ENCODE measurements at places on chromosomes 11 and 22. TPM values are rescaled to one million over a fixed set of nuclear protein-coding genes. Genes with fewer than 3 reads are reported as not detected.

The RNF215 gene
- 16.9 TPM for total RNA-seq

DNA sequence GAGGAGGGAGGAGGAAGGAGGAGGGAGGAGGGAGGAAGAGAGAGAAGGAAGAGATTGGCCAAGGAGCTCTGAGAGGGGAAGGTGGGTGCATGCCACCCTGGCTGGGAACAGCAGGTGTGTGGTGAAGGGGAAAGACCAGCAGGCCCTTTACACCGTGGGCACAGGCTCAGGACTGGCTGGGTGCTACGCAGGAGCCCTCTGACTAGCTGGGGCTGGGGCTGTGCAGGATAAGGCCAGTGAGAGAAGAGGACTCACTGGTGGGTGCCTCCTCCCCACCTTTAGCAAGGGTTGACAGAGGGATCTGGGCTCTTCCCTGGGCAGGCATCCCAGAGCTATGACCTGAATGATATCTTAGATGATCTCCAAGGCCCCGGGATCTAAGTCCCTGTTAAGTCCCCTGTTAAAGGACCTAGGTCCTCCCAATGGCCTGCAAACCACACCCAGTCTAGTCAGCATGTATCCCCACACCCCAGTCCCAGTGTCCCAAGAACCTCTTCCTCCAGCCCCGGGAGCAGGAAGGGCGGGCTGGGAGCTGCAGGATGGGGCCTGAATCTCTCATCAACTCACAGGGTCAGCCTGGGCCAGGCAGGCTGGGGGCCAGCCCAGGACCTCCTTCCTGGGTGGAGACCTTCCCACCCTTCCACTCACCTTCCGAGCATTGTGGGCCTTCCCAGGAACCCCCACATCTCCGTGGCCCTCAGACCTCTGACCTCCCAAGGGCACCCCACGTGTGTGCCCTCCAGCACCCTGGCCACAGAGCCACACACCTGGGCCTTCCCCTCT lies 55.4 kb downstream of the CDKN1C start:
- no peak for DNase-seq

- DNase-seq = no peak
Observed at GRCh38 chr11:41954034-41954433, 494.6 kb upstream of the LRRC4C start.

DNA sequence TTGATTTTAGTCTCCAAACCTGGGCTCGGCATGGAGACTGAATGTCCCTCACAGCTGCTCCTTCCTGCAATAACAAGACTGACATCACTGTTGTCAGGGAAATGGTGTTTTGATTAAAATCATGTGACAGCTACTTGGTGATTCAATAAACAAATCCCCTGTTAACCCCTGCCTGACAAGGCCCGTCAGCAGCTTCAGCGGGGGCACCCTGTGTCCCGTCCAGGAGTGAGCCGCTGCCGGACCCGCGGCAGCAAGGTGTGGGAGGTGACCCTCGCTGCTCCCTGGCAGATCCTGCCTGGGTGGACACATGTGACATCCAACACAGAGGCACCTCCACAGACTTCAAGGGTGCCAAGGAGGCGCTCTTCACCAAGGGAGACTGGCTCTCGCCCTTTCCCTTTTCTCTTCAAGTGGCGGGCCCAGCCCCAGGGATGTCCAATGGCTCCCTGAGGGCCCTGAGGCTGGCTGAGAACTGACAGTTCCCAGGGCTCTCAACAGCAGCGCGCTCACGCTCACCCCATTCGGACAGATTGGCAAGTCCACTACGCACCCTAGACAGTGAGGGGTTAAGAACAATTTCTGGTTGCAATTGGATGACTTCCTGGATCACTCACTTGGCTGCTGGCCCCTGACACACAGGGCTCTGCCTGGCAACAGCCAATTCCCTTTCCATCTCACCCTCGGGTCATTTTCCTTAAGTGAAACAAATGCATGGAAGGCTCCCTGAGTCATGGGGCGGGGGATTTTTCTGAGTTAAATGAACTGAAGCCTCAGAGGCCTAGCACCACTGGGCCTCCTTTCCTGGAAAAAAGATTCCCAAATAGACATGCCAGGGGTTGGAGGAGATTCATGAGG lies 30.7 kb downstream of the PPP2R1B start:
- peak; percentile 81 for DNase-seq

The DGCR6 gene
- 6.7 TPM for total RNA-seq

The KCTD14 gene
- not detected for total RNA-seq

The TEX12 gene
- not detected for total RNA-seq

DNA sequence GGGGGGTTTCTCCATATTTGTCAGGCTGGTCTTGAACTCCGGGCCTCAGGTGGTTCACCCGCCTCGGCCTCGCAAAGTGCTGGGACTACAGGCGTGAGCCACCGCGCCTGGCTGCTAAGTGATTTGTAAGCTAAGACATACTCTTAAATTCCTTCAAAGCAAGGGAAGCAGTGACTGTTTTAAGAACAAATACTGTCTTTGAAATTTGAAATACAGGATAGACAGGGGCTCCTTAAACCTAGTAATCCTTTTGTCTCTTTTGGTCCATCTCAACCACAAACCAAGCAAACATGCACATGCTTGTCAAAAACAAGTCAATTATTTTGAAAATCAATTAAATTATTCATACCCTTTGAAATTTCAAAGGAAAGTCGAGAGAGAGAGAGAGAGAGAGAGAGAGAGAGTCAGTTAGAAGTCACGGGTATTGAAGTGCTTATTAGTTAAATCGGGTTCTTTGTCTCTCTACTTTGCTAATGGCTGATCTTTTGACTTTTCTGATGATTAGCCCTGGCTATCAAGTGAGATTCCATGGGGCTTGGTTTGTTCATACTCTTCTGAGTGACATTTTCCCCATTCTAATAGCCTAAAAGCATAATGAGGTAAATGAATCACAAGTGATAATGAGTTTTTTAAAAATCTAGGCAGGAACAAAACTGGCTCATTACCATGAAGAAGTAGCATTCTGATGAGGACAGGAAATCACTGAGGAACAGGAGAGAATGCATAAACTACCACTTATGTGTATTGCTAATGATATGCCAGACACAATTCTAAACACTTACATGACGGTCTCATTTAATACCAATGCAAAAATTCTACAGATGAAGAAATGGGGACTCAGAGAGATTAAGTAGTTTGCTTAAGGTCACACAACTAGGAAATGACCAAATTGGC lies 48.0 kb downstream of the MCHR1 start:
- DNase-seq = no peak

DNA sequence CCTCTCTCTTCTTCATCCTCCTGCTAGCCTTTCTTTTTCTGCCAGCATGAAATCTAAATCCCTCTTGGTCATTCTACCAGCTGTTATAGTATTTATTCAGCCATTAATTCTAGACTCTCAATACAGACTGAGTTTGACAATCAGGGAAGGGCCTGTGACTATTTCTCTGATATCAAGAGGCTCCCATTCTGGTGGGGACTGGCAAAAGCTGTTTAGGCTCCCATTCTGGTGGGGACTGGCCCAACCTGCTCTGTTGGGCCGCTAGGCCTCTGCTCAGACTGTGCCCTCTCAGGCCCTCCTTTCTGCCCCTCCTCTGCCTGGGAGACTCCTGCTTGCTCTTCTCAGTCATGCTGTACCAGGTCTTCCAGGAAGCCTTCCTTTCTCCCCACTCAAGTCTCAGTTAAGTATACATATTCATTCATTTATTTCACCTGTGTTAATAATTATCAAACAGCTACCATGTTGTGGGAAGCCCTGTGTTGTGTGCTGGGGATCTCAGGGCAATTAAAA lies 323.7 kb upstream of the NARS2 start:
- no peak for DNase-seq

The POTEH gene
- total RNA-seq = not detected

- no peak for DNase-seq
Observed at GRCh38 chr11:66285250-66285947, 3.5 kb downstream of the YIF1A start.

The TP53AIP1 gene
- total RNA-seq = not detected

GRCh38 chr11:4626207-4627099 lies 10.8 kb upstream of the OR51D1 start:
- DNase-seq = peak; percentile 93

DNA sequence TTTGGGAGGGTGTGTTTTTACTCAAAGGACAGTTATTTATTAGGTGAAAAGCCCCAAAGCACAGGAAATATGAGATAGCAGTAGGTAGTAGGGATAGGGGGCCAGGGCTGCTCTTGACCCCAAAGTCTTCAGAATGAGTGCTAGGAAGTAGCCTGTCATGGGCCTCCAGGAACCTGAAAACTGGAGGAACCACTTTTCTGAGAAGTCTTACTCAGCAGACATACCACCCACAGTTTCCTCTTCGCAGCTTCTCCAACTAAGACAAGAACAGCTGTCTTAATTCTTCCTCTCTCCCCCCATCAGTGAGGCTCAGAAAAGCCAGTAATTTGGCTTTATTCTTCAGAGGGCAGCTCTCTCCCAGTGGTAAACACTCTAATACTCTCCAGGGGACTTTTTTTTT lies 84.0 kb upstream of the CTSC start:
- DNase-seq = no peak

DNA sequence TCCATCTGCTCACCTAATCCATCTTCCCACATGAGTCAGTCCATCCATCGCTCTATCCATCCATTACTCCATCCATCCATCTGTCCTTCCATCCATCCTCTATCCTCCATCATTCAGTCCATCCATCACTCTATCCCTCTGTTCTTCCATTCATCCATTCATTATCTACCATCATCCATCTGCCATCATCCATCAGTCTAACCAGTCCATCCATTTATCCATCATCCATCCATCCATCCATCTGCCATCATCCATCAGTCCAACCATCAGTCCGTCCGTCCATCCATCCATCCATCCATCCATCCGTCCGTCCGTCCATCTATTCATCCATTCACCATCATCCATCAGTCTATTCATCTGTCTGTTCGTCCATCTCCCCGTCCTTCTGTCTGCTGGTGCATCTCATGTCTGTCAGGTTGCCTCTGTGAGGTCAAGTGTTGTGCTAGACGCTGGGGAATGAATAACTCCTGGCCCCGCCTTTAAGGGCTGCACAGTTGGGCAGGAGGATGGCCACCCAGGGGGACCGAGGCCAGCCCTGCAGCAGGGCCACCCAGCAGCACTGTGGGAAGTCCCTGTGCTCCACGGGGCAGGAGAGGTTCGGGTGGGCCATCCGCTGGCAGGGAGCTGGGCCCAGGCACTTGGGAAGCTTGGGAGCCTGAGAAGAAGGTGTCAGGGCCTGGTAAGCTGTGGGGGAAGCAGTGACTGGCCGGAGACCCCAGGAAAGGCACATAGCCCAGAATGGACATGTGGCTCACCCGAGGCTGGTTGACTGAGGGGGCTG lies 137.1 kb downstream of the CTTN start:
- DNase-seq = no peak

- DNase-seq = no peak
Observed at GRCh38 chr22:20549232-20549841, 41.9 kb downstream of the MED15 start.

Measured in Karpas-422 (cell line).